H7 (cell line): ENCODE measurements at places on chromosomes 13 and 19. TPM values are rescaled to one million over a fixed set of nuclear protein-coding genes. Genes with fewer than 3 reads are reported as not detected.

GRCh38 chr19:33108161-33108560, 23.8 kb upstream of the WDR88 start:
- no peak for DNase-seq

GRCh38 chr19:38727868-38728660, 16.2 kb downstream of the CAPN12 start:
- DNase-seq, result no peak

DNA sequence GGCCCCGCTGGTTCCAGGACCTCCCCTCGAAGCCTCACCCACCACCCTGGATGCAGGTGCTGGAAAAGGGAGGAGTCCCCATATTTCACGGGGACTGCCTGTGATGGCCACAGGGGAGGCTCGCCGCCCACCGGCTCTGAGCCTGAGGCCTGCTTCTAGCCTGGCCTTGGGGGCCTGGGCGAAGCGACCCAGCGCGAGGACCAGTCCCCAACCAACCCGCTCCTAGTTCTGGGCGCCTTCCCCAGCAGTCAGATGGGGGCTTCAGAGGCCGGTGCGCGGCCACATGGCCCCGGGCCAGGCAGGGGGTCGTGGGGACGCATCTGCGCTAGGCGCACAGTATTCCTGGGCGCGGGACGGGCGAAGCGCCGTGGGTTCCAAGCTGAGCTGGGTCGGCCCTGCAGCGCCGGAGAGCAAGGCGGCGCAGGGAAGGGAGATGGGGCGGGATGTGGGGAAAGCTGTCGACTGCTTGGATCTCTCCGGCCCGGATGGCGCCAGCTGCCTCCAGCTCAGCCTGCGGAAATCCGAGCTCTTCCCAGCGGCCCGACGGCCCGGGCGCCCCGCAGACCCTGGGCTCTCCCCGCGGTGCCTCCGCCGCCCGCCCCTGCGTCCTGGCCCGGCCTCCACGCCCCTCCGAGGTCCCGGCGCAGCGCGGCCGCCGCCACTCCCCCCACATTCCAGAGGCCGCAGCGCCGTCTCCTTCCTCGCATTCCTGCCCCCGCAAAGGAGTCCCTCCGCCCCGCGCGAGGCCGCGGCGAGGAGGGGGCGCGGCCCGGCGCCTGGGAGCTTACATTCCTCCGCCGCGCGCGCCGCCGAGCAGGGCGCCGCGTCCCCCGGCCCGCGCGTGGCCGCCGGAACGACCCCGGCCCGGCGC, at the start of gene WTIP:
TSS of gene WTIP (plus strand) at position 788 of the 871 bp plus-strand sequence. CDS start 217 bp downstream, outside the sequence.
- DNase-seq, result peak; percentile 97

GRCh38 chr13:99989276-99990125, 7.9 kb downstream of the ZIC2 start:
- peak; percentile 77 for DNase-seq

DNA sequence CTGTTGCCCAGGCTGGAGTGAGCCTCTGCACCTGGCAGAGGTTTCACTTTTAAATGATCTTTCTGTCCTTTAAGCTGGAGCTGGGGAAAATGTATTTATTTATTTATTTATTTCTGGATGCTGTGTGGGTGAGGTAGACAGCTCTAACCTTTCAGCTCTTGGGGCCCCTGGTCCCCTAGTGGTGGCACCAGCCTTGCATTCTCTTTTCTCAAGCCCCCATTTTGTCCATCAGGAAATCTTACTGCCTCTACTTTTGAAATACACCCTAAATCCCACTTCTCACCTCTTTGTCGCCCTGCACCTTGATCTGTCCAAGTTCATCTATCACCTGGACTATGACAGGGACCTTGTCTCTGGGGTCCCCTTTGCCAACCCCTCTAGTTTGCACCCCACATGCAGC, 2.1 kb upstream of the B9D2 start:
- DNase-seq, result peak; percentile 48

DNA sequence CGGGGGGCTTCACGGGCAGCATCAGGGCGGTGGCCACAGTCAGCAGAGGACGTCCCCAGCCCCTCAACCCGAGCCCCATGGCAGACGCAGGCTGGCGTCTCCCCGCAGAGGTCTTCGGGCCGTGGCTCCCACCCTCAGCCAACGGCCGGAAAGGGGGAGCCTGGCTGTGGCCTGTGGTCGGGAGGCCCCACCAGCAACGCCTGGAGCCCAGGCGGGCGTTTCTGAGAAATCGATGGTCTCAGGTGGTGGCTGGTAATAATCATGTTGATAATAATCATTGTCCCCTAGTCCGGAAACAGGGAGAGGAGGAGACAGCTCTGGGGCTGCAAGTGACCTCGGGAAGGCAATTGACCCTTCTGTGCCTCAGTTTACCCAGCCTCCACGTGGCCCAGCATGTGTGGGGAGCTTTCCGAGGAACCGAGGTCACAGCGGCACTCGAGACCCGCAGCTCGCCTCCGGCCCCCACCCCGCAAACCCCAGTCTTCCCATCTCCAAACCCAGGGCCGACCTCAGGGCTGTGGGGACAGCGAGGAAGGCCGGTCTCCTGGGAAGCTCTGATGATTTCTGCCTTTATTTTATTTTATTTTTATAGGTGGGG, at the start of gene PRSS57:
TSS of gene PRSS57 (minus strand) at position 101 of the 598 bp plus-strand sequence. CDS start at position 79, 22 bp downstream.
- DNase-seq, result no peak

DNA sequence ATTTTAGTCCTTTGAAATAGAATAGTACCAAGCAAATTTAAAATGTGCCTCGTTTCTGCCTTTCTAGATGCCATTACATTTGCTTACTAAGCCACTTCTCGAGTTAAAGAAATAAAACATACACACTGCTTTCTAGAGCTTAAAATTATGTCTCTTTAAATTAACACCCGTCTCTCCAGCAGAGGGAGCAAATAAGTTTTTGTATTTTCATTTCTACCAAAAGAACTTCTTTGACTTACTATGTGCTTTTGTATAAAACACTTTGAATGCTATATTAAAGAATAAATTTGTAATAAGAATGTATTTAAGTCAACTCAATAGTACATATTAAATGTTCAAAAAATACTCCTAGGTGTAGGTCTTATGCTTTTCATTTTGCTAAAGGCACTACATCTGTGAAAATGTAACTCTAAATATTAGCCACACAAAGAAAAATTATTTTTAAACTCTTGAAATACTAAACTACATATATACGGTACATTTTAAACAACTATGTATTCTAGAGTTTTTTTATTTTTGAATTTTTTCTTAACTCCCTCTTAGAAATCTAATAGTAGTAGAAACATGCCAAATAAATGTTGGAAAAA, 269.3 kb upstream of the MIR17HG start:
- DNase-seq, result peak; percentile 8

DNA sequence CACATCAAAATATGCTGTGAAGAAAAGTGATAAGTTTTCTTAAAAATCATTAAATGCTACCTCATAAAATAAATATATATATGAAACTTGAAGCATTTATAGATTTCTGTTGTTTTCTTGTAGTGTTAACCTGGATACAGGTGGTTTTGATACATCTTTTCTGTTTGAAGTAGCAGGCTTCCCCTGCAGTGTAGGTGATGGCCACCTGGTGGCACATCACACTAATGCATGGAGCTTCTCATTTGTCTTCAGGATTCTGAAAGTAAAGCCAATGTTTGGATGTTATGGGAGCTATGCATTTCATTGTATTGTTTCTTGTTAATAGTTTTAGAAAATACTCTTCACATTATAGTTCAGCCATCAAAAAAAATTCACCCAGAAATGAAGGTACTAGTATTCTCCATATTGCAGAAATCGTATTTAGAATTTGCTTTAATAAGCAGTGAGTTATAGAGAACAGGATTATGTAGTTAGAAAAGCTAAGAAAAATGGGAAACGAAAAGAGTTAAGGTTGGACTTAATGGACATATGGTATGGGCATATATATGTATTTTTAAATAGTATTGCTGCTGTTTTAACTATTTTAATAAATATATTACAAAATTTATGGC, 18.7 kb downstream of the GPR180 start:
- DNase-seq, result peak; percentile 53

GRCh38 chr13:96052656-96053002, 572 bp downstream of the UGGT2 start:
- DNase-seq, result no peak

- no peak for DNase-seq
Measured at GRCh38 chr13:106362707-106363106, 172.8 kb downstream of the EFNB2 start.

DNA sequence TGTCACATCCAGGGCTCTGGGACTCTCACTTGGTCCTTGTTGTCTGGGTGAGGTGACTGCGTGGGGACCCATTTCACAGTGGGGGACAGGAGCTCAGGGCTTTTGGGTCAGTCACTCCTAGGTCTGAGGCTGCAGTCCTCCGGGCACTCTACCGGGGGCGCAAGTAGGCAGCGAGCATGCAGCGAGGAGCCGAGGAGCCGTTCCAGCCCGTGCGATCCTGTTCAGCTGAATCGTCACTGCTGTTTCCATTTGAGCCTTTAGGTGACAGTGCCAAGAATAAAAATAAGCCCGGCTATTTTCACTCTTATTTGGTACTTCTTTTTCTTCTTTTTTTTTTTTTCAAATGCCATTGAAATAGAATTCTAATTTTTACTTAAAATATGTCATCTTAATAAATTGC, 126.5 kb downstream of the ZNF536 start:
- peak; percentile 59 for DNase-seq

GRCh38 chr19:2145831-2146241, 5.5 kb downstream of the AP3D1 start:
- no peak for DNase-seq

DNA sequence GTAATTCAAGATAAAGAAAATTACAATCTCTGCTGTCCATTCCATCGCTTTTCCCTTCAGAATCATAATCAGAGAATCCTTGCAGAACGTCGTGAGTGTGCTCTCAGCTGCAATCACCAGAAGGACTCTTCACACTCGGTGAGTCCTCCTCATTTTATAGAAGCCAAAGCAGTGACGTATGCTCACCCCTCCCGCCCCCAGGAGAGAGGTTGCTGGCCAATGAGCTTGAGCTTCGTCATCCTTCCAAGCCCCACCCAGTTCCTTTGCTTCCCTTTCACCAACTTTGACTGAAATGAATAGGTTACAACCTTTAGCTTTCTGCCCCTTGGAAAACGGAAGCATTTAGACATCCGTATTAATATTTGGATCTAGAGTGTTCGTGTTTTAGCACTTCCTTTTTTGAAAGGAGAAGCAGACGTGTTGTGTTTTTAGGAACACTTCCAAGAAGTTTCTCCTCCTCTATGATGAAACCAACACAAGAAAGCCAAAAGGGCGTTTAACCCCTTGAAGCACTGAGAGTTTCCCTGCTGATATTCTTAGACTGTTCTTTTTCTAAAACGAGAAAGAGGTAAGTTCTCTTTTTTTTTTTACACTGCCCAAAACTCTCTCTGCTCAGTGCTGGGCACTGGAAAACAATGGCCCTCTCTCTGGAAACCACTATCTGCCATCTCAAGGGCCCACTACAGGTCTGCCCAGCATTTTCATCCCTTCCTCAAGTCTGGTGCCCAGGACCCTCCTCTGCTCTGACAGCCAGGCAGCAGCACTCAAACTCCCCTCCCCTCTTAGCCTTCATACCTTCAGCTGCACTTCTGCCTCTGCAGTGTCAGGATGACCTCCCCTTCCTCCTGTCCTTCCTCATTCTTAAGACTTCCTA, 44.3 kb upstream of the CEACAM21 start:
- no peak for DNase-seq

DNA sequence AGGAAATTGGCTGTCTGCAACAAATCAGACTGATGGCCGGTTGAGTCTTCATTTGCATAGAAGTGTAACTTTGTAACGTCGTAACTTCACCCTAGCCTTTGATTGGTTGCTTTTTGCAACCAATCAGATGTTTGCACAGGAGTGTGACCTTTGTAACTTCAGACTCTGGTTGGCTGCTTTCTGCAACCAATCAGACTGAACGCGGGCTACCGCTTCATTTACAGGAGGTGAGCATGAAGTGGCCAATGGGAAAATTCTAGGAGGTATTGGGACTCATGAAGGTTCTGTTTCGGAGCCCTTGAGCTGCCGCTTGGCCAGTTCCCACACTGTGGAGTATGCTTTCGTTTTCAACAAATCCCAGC, 441 bp upstream of the ZNF559 start:
- no peak for DNase-seq

- DNase-seq, result no peak
Measured at GRCh38 chr13:71055644-71056043, 811.4 kb downstream of the DACH1 start.

GRCh38 chr19:49801966-49802661, 11.0 kb downstream of the FUZ start:
- DNase-seq, result peak; percentile 99

- DNase-seq, result peak; percentile 78
Measured at GRCh38 chr19:4058693-4059452, 7.8 kb downstream of the ZBTB7A start.

DNA sequence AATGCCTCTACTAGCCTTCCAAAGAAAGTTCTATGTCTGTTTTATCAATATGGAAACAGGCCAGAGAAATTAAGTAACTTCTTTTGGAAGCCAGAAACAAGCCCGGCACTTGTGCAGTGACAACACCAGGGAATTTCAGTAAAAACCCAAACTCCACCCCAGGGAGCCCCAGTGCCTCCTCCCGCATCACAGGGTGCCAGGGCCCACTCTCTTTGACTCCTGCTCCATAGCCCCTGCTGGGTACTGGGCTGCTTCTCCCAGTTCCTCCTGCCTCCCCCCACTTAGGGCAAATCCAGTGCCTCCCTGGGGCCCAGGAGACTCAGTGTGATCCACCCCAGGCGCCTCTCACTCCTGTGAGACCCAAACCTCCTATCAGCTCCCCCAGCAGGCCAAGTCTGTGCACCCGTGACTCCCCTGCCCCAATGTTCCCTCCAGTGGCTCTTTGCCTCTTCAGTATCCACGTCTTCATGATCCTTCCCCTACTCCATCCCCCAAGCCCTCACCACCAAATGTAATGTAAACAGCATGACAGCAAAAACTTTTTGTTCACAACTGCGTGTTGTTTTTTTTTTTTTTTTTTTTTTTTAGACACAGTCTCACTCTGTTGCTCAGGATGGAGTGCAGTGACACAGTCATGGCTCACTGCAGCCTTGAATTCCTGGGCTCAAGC, 2.3 kb upstream of the FFAR3 start:
- DNase-seq, result peak; percentile 46

DNA sequence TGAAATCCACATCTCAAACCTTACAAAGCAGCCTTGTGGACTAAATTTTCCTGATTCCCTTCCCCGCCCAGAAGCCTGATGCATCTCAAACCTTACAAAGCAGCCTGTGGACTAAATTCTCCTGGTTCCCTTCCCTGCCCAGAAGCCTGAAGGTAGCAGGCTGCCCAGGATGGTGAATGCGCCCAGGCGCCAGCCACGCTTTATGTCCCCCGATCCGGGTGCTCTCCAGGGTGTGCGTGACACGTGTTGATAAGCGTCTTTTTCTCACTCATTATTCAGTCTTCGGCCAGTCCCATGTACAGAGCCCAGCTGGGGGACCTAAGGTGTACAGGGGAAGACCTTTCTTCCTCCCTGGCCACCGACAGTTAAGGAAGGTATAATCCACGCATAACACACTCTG, 31.8 kb downstream of the LAMP1 start:
- DNase-seq, result no peak

LIN37 gene
- total RNA-seq, result 5.0 and 17.2 TPM in 2 replicates

ZNF507 gene
- 6.2 and 8.3 TPM in 2 replicates for total RNA-seq

SYNGR4 gene
- not detected in 2 replicates for total RNA-seq

ZNF20 gene
- total RNA-seq, result 2.7 and 4.1 TPM in 2 replicates

KLK1 gene
- total RNA-seq, result not detected in 2 replicates

FFAR1 gene
- not detected in 2 replicates for total RNA-seq

DCLK1 gene
- 10.4 and 12.8 TPM in 2 replicates for total RNA-seq
